Left ventricle myocardium inferior (tissue), 1 donor: ENCODE measurements at places on chromosomes 2 and 18.

DNA sequence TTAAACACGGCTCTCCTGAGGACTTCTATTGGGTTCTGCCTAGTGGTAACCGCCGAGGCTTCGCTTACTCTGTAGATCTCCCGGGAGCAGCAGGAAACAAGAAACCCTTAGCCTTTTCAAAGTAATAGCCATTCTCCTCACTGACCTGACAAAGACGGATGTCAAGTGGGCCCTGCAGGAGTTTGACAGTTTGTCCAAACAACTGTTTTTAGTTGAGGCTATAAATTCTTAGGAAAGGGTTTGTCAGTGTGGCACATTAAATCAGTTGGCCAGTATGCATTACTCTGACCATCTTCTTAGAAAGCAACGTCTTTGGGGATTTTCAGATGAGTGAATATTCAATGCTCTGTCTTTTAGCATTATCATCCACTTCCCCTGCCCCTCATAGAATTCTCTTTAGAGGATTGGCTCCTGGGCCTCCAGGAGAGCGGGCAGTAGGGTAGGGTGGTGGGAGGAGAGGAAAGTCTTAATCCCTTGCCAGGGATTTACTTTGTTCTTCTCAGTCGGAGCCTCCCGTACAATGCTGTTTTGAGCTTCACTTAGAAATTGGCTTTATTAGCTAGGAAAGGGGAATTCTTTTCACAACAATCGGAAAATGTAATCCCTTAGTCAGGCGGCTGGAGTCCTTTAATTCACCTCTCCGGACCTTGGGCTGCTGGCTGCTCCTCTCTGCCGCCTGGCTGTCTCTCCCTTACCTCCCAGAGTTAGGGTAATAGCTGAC, 13.3 kb upstream of the C18orf32 start:
- no peaks in the 10 kb centered on the region for H3K4me1 ChIP-seq
- H3K4me3 ChIP-seq: no peak overlapping the region
- no peaks in the 10 kb centered on the region for H3K36me3 ChIP-seq
- DNase-seq: no peak
- no peak overlapping the region for H3K27ac ChIP-seq

DNA sequence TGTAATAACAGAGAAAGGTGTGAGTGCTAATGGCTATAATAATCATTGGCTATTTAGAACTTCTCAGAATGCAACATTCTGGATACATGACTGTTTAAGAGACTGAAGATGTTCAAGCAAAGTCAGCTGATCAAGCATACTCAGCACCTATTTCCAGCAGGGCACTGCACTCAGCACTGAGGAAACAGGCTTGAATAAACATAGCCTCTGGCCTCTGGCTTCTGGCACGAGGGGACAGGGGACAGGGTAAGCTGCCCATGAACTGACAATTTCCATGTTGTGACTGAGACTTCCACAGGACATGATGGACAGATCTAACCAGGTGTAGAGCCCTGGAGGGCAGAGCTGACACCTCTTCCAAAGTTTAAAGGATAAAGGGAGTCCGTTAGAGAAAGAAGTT, 1.3 kb downstream of the MARCO start:
- H3K27ac ChIP-seq: no peak overlapping the region
- H3K36me3 ChIP-seq: no peaks in the 10 kb centered on the region
- peaks cover 59% of the 10 kb centered on the region for H3K27me3 ChIP-seq

DNA sequence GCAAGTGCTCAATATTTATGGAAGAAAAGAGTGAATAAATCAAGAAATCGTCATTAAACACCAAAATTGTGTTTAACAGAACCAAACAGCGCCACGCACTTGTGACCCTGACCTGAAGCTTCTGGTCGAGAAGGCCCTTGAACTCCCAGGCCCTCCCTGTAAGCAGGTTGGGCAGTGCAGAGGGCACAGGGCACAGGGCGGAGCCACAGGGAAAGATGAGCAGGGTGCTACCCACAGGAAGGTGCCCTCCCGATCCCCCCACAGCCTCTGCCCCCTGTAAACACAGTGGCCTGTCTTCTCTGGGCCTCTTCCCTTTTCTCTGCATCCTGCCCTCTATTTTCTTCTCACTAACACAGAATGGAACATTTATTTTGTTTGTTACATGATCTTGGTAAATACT, 16.9 kb upstream of the TUBB6 start:
- H3K4me1 ChIP-seq: peaks cover 24% of the 10 kb centered on the region
- no peaks in the 10 kb centered on the region for H3K36me3 ChIP-seq
- H3K27me3 ChIP-seq: peaks cover 12% of the 10 kb centered on the region

- H3K4me3 ChIP-seq: no peak overlapping the region
- H3K27ac ChIP-seq: no peak overlapping the region
- no peak for DNase-seq
Measured at GRCh38 chr18:75533950-75534349, 106.4 kb upstream of the SMIM21 start.

DNA sequence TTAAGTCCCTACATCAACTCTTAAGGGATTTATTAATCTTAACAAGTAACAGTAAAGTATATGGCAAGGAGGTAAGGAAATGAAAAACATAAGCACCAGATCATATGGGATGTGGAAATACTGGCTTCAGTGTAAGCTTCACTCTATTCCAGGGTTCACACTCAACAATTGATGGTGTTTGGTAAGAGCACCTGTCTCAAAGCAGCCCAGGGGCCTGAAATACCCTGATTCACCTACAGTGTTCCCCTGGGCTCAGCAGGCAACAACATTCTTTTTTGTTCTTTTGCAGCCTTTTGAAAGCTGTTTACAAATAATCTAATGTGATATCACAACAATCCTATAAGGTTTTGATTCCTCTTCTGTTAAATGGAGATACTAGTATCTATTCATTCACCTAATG, 1.2 kb upstream of the MLPH start:
- H3K27ac ChIP-seq: no peak overlapping the region
- peak overlapping the region; percentile 77 for H3K4me3 ChIP-seq
- peaks cover 69% of the 10 kb centered on the region for H3K4me1 ChIP-seq
- DNase-seq: no peak
- H3K36me3 ChIP-seq: no peaks in the 10 kb centered on the region
- H3K27me3 ChIP-seq: peaks cover 39% of the 10 kb centered on the region

DNA sequence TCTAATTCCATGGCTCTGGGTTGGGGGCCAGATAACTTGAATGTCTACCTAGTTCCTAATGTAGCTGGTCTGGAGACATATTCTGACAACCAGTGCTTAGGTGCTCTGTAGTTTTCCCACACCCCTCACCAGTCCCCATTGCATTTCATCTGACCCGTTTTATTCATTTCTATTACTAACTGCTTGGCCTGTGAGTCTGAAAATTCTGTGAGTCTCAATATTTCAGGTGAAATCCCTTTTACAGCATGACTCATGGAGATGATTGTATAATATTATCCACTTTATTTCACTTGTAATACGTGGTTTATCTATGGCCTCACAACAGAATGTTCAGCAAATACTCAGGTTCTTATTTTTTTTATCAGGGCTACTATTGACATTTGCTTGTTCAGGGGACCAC, 103.7 kb upstream of the UGP2 start:
- H3K4me3 ChIP-seq: no peak overlapping the region
- H3K4me1 ChIP-seq: peaks cover 29% of the 10 kb centered on the region
- no peaks in the 10 kb centered on the region for H3K27me3 ChIP-seq
- H3K36me3 ChIP-seq: no peaks in the 10 kb centered on the region
- DNase-seq: no peak
- peak overlapping the region; percentile 26 for H3K27ac ChIP-seq
